ENCODE measurements at places on chromosomes 1 and 21. TPM values are rescaled to one million over a fixed set of nuclear protein-coding genes. Genes with fewer than 3 reads are reported as not detected.

The NBPF4 gene
- total RNA-seq: not detected

- DNase-seq: no peak
Measured at GRCh38 chr1:37944086-37944763, 2.6 kb downstream of the INPP5B start.

DNA sequence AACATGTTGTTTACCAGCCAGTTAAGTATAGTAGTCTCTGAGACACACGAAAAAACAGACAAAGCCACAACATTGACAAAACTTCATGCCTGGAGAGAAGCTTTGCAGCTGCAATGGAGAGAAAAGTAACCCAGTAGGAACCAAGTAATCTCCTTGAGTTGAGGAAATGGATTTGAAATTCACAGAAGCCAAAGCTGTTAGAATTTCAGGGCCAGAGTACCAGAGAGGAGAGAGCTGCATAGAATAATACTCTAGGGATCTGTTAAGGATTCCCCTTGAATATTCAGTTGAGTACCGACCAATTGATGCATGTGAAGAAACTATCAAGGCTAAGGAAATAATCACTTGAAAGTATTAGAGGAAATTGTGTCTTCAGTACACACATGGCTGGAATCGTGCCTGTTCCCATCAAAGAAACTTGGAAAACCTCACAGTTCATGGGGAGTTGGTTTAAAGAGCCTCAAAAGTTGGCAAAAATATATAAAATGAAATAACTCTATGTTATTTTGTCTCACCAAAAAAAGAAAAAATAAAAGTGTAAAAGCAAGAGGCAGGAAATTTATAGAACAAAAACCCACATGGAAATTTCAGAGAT is 324.0 kb upstream of the NEGR1 start:
- no peak for DNase-seq

GRCh38 chr1:208103597-208104513 is 140.3 kb downstream of the PLXNA2 start:
- no peak for DNase-seq

DNA sequence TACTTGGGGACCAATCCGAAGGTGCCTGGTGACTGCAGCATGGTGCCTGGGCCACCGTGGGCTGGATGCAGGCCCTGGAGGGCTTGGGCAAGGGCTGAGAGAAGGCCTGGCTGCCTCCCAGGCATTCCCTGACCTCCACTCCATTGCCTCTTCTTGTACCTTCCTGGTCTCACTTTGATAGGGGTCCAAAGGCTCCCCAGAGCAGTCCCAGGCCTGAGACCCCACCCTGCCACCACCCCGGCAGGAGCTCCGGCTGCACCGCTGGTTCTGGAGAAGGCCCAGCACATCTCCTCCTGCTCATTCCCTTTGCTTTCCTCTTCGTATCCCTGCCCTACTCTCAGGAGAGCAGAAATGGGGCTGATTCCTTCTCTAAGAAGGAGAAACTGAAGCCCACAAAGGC is 133.3 kb upstream of the IPO9 start:
- no peak for DNase-seq

The LMX1A gene
- not detected for total RNA-seq

The AMY1B gene
- total RNA-seq: not detected

GRCh38 chr1:161884475-161884874 is 118.4 kb downstream of the ATF6 start:
- DNase-seq: no peak

GRCh38 chr1:12577020-12577419 is 41.0 kb downstream of the DHRS3 start:
- no peak for DNase-seq

DNA sequence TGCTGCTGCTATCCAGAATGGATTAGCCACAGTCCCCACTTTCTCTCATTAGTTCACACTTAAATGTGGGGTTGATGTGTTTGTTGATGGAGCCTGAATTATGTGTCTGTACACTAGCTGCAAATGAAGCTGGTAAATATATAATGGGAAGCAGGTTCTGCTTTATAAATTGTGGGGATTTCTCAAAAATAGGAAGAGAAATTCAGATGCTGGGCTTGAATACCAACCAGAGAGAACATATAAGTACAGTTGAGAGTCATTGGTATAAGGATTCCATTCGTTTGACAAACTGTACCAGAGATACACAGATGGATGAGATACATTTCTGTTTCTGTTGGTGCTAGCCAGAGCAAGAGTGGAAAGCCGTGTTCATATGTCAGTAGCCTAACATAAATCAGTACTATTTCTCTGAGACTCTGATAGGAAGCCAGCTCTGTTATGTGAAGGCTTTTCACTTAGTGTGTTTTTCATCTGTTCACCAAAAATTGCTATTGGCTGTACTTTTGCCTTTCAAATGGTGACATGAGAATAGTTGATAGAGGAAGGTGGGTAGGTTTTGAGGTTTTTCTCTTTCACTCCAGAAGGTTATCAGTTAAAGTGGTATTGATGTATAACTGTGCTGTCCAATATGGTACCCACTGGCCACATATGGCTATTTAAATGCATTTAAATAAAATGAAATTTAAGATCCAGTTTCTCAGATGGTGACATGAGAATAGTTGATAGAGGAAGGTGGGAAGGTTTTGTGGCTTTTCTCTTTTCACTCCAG is 15.6 kb downstream of the SMG7 start:
- no peak for DNase-seq

Measured in dermis microvascular lymphatic vessel endothelial cell (primary cell).